ENCODE measurements at places on chromosomes 3 and 15. TPM values are rescaled to one million over a fixed set of nuclear protein-coding genes. Genes with fewer than 3 reads are reported as not detected.

SSR3 gene
- total RNA-seq, result 42.5 TPM

DNA sequence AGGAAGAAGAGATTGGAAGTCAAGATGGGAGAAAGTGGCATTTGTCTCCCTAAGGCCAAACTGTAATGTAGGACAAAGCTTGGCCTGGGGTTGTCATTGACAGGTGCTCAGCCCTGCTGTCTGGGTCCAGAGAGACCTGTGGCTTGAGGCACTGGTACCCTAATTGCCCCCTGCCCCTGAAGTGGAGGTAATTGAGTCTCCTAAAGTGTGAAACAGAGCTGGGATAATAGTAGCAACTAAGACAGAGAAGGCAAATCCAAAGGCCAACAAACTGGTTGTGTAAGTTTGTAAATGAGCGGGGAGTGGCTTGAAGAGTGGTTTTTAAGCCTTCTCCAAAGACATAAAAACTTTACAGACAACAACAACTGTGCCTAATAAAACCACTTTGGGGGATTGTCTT, 264.2 kb upstream of the ROPN1 start:
- no peak for DNase-seq

GRCh38 chr3:55540579-55540978, 53.5 kb upstream of the WNT5A start:
- no peak for DNase-seq

DNA sequence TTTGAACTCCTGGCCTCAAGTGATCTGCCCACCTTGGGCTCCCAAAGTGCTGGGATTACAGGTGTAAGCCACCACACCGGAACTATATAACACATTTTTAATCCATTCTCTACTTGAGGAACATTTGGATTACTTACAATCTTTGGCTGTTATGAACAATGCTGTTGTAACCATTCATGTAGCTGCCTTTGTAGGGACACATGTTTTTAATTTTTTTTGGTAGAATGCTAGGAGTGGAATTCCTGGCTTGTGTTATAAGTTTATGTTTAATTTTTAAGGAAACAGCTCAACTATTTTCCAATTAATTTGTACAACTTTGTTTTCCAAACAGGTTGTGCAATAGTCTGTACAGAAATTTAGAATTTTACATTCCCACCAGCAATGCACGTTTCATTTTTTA, 51.7 kb downstream of the GPR149 start:
- DNase-seq, result no peak

PLXNA1 gene
- total RNA-seq, result 27.1 TPM

TM4SF18 gene
- 2.1 TPM for total RNA-seq

Data from esophagus squamous epithelium (tissue), 5 donors.